NCI-H1930 (cell line): ENCODE measurements at places on chromosomes 1 and 21.

- DNase-seq, result no peak
These were observed 84.4 kb downstream of the STUM start for GRCh38 chr1:226632922-226633351.

DNA sequence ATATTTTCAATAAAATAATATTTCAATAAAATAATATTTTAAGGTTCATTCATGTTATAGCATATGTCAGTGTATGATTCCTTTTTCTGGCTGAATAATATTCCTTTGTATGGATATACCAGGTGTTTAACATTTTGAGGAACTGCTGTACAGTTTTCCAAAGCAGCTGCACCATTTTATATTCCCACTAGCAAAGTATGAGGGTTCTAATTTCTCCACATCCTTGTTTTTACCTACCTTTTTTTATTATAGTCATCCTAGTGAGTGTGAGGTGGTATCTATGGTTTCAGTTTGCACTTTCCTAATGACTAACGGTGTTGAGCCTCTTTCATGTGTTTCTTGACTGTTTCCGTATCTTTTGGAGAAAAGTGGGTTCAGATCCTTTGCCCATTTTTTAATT is 5.2 kb downstream of the DEGS1 start:
- no peak for DNase-seq

GRCh38 chr1:165351863-165352441 is 4.6 kb downstream of the LMX1A start:
- DNase-seq, result no peak

- DNase-seq, result no peak
These were observed 438.1 kb downstream of the LMO4 start for GRCh38 chr1:87766737-87767136.

DNA sequence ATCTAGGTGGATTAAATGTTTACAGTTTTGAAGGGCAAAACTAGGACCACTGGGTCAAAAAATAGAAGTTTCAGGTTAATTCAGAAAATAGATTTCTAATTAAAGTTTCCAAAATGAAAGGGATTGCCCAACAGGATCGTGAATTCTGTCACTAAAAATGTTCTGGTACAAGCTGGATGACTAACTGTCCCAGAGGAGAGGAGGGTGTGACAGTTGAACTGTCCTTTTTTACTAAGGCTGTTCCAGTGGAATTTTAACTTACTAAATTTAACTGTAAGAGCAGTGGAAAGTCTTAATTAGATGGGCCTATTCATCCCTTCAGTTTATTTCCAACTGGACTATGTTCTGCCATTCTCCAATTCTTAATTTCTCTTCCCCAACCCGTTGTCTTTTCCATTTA is 7.2 kb downstream of the SNX7 start:
- no peak for DNase-seq

GRCh38 chr1:37720231-37721130 is 28.2 kb downstream of the CDCA8 start:
- DNase-seq, result no peak

DNA sequence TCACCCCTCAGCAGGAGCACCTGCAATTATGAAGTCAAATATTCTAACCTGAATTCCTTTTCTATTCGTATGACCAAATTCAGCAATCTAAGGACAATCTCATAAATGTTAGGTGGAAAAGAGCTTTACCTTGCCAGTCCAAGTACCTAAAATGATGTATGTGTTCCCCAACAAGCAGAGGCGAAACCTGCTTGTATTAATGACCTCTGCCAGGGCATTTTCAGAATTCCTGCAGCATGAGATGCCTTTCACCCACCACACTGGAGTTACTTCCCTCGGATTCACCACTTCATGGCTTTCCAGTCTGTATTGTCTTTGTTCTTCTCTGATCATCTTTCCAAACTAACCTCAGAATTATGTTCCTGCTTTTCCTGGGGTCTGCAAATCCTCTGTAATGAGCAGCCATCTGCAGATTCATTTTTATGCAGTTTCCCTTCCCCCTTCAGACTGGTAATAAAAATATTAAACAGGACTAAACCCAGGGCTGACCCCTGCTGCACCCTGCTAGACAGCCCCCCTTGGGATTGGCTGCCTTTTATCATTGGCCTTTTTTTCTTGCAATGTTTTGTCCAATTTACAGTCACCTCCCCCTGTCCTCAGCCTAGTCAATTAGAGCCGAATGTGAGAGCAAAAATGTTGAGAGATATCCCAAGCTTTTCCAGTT is 26.6 kb upstream of the CASQ2 start:
- DNase-seq, result no peak

- DNase-seq, result no peak
These were observed 13.3 kb downstream of the RSPO1 start for GRCh38 chr1:37621326-37621870.

DNA sequence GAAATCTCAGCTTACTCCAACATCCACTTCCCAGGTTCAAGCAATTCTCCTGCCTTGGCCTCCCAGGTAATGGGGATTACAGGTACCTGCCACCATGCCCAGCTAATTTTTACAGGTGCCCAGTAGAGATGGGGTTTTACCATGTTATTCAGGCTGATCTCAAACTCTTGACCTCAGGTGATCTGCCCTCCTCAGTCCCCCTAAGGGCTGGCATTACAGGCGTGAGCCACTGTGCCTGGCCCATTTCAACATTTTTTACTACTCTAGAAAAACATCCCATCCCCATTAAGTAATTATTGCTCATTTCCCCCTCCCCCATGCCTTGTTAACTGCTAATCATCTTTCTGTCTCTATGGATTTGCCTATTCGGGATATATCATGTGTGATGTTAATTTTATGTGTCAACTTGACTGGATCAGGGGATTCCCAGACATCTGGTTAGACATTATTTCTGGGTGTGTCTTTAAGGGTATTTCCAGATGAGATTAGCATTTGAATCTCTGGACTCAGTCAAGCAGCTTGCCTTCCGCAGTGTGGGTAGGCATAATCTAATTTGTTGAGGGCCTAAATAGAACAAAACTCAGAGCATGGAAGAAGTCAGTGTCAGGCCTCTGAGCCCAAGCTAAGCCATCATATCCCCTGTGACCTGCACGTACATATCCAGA is 33.0 kb upstream of the ZBTB8B start:
- no peak for DNase-seq

- DNase-seq, result no peak
These were observed 23.5 kb downstream of the LRRC8D start for GRCh38 chr1:89844241-89844807.

GRCh38 chr1:25117233-25117823 is 115.0 kb downstream of the SYF2 start:
- no peak for DNase-seq

- DNase-seq, result no peak
These were observed 185.8 kb upstream of the CHODL start for GRCh38 chr21:18058731-18059398.
